ENCODE measurements at places on chromosomes 4 and X.

GRCh38 chrX:16832301-16832700, 37.9 kb downstream of the RBBP7 start:
- DNase-seq, result no peak

GRCh38 chr4:74715706-74716435, 78.5 kb downstream of the BTC start:
- no peak for DNase-seq

DNA sequence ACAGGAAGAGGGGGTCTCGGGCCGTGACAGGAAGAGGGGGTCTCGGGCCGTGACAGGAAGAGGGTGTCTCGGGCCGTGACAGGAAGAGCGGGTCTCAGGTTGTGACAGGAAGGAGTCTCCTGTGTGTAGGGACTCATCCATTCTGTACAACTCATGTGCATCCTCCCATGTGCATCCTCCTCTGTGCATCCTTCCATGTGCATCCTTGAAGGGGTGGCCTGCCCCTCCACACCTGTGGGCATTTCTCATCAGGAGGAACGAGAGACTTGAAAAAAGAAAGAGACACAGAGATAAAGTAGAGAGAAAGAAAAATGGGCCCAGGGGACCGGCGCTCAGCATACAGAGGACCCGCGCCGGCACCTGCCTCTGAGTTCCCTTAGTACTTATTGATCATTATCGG, 30.2 kb upstream of the PLCXD1 start:
- no peak for DNase-seq

GRCh38 chr4:17805580-17806155, 4.9 kb downstream of the DCAF16 start:
- no peak for DNase-seq

DNA sequence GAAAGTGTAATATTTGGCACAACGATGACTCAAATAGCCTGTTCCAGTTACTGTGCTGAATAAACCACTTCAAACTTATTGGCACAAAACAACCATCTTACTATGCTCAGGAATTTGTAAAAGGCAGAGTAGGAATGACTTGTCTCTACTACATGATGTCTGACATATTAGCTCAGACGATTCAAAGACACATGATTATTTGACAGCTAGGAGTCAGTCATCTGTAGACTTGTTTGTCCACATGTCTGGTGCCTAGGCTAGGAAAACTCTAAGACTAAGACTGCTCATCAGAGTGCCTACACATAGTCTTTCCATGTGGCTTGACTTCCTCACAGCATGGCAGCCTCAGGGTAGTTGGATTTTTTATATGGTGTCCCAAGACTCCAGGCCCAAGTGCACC, 154.5 kb downstream of the FANCB start:
- DNase-seq, result no peak

DNA sequence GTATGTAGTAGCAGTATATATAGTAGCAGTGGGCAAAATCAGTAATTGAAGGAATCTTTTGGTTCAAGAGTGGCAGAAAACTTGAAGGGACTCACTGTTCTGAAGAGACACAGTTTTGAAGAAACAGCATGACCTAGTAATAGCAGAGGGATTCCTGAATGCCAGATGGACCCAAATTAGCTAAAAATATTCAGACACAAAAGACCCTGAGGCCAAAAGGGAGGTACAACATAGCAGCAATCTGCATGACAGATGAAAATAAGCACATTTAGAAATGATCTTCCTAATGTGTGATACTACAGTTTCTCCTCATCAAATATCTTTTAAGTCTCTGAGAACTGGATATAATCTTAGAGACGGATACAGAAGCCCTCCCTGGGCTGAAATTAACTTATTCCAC, 536.6 kb downstream of the PPARGC1A start:
- no peak for DNase-seq

GRCh38 chr4:36841583-36842326, 402.8 kb upstream of the NWD2 start:
- DNase-seq, result no peak

DNA sequence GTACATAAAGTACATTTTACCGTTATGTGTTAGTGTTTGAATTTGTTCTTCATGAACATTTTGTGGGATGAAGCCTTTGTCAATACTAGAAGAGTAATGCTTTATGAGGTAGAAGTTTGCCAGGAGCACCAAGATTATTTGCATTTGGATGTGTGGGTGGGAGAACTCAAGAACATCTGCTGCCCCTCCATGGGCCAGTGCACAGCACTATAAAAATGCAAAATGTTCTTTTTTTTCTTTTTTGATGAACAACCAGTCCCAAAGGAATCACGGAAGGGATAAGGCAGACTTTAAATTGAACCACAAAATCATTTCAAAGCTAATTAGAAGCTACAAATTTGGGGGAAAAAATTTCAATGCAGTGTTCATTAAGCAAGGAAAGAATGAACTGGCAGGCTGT, 300.3 kb upstream of the NWD2 start:
- DNase-seq, result no peak

- DNase-seq, result no peak
These were observed 1115.5 kb downstream of the NLGN4X start for GRCh38 chrX:5113128-5113527.

DNA sequence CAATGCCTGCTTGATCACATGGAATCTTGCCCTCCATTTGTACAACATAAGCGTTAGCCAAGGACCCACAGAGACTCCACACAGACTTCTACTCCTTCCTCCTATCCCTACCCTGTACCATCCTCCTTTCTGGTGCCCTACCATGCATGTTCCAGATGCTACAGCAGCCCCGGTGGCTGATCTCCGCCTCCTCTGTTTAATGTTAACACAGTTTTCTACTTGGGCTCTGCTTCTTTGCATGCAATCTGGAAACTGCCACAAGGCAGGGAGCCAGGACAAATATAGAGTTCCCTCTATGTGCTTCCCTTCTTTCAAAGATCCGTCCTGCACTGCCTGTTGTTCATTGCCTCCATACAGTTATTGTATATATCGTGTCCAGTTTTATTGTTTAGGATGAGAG, 368.6 kb upstream of the TENM3 start:
- DNase-seq, result no peak

DNA sequence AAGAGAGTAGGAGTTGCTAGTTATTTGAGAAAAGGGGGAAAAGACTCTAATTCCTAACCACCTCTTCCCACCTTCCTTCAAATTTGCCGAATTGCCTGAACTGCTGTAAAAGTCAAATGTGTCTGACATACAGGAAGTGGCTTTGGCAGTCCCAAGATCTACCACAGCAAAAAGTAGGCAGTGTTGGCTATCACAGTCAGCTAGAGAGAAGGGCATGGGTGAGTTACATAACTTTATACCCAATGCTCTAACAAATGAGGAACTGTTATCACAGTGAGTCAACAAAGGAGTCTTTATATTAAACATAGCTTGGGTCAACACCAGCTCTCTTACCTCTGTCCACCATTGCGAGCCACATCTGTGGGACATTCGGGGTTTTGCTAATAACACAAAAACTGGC, 2.4 kb upstream of the MBNL3 start:
- no peak for DNase-seq

DNA sequence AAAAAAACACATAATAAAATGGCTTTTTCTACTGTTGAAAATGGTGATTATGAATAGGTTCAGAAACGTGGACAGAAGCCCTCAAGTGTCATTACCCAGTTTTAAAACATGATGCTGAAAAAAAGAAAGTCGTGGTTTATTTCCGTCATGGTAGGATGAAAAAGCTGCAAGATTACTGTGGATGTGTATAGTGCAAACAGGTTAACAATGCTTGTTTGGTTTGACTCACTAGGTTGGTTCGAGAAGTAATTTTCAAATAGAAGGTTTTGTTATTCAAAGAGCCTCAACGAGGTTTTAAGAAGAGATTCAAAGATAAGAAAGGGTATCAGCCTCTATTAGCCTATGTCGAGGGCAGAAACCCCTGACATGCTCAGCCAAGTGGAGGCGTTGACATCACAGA, 2.5 kb upstream of the RXFP1 start:
- DNase-seq, result no peak

- DNase-seq, result no peak
These were observed 5.7 kb upstream of the DGAT2L6 start for GRCh38 chrX:70171624-70172023.

DNA sequence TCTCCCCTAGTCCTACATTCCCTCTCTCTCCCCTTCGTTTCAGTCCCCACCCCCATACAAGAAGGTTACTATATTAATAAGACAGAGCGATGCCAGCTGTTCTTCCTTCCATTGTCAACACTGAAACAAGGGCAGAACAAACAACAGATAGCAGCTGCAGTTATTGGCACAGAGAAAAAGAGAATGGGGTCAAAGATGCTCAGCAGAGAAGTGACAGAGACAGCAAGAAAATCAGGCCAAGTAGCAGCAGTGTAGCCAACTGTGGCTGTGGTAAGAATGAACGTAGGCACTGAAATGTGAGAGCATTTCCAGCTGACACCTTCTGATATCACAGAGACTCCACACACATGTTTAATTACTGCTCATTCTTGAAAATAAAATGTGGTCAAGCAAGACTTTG, 641.8 kb downstream of the FSTL5 start:
- DNase-seq, result no peak

DNA sequence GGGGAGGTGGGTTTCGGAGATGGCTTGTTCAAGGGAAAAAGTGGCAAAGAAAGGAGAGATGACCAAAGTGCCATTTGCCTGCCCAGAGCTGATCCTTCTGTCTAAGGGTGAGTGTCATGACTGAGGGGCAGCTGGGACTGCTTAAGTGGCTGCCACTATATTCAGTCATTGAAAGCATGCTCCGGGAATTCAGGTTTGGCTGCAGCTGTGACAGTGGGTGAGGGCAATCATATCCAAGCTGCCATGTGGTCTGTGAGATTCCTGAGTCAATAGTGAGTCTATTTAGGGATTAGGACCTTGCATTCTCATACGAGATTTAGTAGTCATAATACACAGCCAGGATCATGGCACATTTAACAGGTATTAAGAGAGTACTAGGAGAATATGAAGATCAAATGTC, 138.8 kb upstream of the BANK1 start:
- no peak for DNase-seq

- no peak for DNase-seq
These were observed 8.8 kb upstream of the GRPR start for GRCh38 chrX:16114611-16115010.

DNA sequence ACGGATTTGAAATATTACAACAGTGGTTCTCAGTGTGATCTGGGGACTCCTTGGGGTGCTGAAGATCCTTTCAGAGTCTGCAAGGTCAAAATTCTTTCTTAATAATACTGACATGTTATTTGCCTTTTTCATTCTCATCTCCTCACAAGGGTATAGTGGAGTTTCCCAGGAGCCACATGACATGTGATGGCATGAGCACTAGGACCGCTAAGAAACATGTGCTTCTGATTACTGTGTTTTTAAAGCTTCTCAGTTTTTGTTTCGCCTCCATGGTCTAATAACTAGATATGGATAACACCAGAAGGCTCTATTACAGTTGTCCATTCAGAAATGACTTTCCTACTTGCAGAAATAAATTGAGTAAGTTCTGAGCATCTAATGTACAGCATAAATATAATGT, 156.1 kb downstream of the RAB28 start:
- no peak for DNase-seq

DNA sequence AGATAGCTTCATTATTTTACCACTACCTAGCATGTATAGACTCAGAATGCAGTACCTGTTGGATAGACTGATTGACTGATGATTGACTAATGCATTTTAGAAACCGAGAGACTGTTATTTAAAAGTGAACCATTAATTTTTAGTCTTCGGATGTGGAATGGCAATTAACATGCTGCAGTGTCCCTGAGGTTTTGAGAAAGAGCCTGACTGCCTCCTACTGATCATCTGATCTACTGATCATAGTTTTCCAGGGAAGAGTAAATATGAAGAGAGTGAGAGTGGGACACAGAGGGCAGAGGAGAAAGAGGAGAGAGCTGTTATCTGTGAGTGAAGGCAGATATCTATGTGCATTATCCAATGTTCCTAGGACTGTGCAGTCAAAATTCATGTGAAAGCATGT, 764.7 kb downstream of the TRIML1 start:
- no peak for DNase-seq

GRCh38 chrX:148582353-148582752, 81.9 kb downstream of the AFF2 start:
- DNase-seq, result no peak

GRCh38 chrX:134732152-134732551, 73.9 kb upstream of the PLAC1 start:
- no peak for DNase-seq

GRCh38 chr4:88283661-88284438, 511 bp downstream of the PPM1K start:
- peak; percentile 47 for DNase-seq

- no peak for DNase-seq
These were observed 155.6 kb downstream of the GBA3 start for GRCh38 chr4:22848332-22848731.

DNA sequence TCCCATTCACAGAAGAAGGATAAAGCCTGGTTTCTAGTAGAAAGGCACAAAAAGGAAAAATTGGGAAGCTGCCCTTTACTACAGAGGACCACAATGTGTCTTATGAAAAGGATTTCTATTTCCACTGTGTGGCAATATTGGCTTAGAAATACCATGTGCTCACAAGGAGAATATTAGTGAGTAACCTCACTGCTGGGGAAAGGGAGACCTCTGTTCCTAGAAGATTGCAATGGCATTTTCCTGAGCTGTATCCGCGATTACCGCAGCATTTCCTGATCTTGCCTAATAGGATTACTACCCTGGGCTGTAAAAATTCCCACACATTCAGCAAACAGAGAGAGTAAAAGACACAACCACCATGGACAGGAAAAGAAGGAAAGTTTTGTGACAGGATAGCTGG, 308.8 kb upstream of the TECRL start:
- no peak for DNase-seq

DNA sequence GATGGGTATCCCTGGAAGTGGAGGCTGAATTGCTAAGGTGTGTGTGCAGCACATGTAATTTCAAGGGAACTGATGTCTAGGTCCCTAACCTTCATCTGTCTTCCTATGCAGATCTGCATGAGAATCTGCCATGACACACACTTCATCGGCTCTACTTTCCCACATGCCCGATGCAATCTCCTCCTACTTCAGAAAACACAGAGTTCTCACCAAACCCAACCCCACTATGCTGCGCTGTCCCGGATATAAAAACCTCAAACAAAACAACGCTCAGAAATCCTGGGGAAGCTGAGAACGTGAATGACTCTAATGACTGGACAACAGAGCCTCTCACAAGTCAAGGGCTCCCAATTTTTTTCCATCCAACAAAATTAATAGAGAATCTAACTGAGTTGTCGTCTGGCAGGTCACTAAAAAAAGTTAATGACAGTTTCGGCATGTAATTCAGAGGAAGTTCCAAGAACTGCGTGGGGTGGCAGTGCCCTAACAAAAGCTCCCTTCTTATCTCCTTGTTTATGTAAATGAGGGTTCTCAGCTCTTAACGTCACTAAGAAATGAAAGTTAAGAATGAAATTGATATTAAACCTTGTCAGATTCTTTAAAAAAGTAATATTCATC, 39.0 kb downstream of the STX18 start:
- DNase-seq, result peak; percentile 5

Data from stimulated activated CD8-positive, alpha-beta memory T cell treated with anti-CD3 and anti-CD28 coated beads, Interleukin-15, amount 100 ng/mL, for 48 hours (primary cell).